Hindlimb muscle (tissue), 1 donor: ENCODE measurements at places on chromosomes 5 and 9. TPM values are rescaled to one million over a fixed set of nuclear protein-coding genes. Genes with fewer than 3 reads are reported as not detected.

DNA sequence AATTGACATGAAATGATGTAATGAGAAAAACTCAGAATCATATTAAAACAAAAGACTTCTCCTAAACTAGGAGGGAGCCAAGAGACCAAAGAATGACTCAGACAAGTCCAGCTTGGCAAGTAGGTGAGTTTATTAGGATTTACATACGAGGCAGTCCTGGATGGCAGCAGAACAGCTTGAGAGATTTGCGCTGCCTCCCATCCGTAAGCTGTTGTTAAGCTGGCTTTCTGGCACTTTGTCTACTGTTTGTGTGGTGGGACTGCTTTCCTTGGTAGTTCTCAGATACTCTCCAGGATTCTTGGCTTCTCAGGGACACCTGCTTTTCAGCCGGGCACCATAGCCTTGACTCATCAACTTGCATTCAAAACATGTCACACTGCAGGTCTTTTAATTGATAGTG is 57.6 kb downstream of the COX7C start:
- DNase-seq: no peak

- DNase-seq: no peak
Measured at GRCh38 chr5:73948720-73949119, 322.7 kb downstream of the ARHGEF28 start.

- DNase-seq: no peak
Measured at GRCh38 chr9:27347889-27348288, 50.9 kb upstream of the EQTN start.

Gene TMC1
- 1.1 TPM for polyA plus RNA-seq

Gene TAS2R1
- polyA plus RNA-seq: not detected
